ENCODE measurements at places on chromosomes 4 and X. TPM values are rescaled to one million over a fixed set of nuclear protein-coding genes. Genes with fewer than 3 reads are reported as not detected.

The AFP gene
- total RNA-seq: 1.8 TPM

The PAGE1 gene
- not detected for total RNA-seq

The GC gene
- total RNA-seq: 1.9 TPM

DNA sequence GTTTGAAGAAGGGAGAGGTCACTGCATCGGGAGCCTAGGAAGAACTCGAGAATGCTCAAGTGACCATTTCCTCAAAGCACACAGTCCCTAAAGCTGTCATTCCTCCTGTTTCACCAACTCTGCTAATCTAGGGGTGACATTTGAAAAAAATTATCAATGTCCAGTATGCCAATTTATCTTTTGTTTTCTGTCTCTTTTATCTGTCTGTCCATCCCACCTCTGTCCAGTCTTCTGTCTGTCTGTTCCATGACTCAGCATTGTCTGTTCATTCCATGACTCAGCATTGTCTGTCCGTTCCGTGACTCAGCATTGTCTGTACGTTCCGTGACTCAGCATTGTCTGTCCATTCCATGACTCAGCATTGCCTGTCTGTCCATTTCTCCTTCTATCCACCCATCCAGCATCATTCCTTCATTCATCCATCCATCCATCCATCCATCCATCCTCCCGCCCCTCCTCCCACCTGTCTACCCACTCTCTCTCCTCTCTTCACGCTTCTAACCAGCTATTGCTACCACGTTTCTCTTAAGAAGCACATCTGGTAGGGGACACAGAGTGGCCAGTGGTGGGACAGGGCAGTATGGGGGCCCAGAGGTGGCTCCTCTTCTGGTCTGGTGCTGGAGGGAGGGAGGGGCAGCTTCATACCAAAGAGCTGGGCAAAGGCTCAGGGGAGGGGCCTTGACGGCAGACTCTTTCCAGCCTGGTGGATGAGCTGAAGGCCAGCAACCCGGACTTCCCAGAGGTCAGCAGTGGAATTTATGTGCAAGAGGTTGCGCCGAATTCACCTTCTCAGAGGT is 34.1 kb downstream of the HTRA3 start:
- DNase-seq: no peak

- no peak for DNase-seq
Observed at GRCh38 chr4:117249333-117249732, 164.0 kb upstream of the TRAM1L1 start.

The SH3D19 gene
- total RNA-seq: 41.4 TPM

DNA sequence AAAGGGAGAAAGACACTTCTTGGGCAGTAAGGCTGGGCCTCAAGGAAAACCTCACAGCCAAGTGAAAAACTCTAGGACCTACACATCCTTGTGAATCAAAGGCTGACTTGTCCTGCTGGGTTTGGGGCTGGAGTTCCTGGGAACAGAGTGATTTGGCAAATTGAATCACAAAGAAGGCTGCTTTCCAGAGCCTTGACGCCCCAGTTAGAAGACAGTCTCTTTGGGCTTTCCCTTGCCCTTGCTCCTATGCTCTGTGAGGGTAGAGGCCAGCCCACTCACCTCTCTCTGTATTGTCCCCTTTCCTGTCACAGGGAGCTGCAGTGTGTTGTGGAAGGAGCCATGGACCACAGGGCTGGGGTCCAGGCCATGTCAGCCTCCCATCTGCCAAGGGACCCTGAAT is 9.6 kb downstream of the AMER1 start:
- no peak for DNase-seq

DNA sequence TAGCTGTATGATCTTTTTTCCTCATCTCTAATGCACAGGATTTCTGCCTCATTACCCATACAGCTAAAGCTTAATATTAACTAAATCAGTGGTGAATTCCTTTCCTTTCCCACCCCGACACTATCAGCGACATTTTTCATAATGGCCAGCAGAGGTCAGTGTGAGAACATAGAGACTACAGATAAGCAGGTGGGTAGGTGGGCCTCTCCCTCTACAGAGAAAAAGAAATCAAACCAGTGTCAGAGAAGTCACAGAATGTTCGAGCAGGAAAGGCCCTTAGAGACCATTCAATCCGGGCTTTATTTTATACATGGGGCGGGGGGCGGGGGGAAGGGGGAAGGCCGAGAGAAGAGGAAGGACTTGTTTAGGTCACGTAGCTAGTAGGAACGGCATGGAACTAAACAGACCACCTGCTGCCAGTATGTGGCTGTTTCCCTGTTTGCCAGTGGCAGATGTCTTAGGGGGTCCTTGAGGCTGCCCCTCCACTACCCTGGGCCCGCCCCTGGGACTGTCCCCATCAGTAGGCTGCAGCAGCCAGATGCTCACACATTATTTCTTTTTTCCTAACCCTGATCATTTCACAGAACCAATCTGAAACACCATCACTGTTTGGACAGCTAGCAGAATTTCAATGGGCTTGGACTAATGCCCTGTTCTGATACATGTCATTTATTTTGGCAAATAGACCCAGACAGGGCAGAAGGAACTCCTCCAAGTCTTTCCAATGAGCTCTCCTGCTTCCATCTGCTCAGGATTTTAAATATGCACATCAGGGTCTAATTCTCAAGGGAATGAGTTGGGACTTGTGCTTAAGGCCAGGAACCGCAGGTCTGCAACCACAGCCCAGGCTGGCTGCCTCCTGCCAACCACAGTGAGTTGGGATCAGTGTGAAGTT is 133.4 kb downstream of the ATG4A start:
- DNase-seq: peak; percentile 12

The MAGEA6 gene
- 1.0 TPM for total RNA-seq

DNA sequence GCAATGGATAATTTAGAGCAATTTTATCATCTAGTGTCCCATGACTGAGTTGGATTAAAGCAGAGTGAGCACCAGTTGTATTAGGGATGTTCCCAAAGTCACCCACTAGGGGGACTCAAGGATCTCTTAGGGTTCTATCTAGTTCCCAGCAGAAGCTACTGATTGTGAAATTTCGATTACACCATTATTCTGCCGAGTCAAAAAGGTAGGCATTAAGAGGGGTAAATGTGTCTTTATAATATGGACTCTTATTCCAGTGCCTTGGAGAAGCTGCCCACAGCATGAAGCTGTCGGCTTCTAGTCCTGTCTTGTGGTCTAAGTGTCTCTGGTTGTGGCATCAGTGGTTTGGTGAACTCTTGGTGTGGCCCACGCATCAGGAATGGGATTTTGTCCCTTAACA is 53.3 kb downstream of the RGS12 start:
- no peak for DNase-seq

The ASB12 gene
- 0.60 TPM for total RNA-seq

GRCh38 chr4:40211224-40212185 is 14.7 kb downstream of the RHOH start:
- no peak for DNase-seq

The NXF2 gene
- not detected for total RNA-seq

- DNase-seq: no peak
Observed at GRCh38 chr4:109816082-109816442, 500 bp downstream of the GAR1 start.

DNA sequence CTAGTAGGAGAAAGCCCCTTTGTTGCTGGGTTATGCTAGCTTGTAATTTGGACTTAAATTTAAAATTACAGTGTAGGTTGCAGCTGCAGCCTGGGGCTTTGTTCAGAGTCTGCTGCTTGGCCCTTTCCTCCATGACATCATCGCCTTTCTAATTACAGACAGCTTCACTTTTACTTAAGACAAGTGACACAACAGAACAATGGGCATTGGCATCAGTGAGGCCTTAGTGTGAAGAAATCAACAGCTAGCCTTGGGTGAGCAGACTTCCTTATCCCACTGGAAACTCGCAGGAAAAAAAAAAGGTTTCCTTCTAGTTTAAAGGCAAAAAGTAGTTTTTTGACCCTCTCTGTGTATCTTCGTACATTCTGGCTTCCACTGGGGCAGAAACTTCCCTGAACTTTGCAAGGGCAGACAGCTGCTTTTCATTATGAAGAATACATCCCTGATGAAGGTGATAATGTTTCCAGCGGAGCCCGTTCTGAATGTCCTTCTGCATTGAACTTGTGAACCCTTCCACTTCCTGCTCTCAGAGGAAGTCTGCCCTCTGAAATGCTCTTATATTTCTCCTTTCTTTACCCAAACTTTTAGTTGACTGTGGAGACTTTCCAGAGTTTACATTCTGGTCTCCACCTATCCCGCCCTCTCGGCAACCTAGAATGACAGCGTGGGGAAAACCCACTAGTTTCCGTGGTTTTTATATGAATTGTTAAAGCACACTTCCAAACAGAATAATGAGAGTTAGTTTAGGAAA is 123.2 kb upstream of the FAM9C start:
- DNase-seq: no peak

The TCEAL7 gene
- 7.7 TPM for total RNA-seq

All from WTC11 (cell line).